GM13977 (cell line): ENCODE measurements at places on chromosomes 1 and 21.

DNA sequence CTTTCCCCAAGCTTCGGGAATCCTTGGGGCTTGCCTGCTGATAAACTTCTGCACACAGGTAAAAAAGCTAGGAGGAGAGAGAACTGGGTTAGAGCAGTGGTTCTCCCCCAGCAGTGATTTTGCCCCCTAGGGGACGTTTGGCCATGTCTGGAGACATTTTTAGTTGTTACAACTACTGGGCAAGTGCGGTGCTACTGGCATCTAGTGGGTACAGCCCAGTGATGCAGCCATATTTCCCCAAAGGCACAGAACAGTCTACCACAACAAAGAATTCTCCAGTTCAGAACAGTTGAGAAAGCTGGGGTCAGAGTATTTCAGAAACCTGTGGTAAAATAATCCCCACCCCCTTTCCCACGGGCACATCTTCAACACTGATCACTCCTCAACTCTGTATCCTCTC, 41.3 kb downstream of the LRRC71 start:
- DNase-seq: no peak

- no peak for DNase-seq
Measured at GRCh38 chr1:160267284-160267991, 5.1 kb upstream of the DCAF8 start.

GRCh38 chr1:112358798-112359408, 37.1 kb upstream of the CTTNBP2NL start:
- peak; percentile 49 for DNase-seq

DNA sequence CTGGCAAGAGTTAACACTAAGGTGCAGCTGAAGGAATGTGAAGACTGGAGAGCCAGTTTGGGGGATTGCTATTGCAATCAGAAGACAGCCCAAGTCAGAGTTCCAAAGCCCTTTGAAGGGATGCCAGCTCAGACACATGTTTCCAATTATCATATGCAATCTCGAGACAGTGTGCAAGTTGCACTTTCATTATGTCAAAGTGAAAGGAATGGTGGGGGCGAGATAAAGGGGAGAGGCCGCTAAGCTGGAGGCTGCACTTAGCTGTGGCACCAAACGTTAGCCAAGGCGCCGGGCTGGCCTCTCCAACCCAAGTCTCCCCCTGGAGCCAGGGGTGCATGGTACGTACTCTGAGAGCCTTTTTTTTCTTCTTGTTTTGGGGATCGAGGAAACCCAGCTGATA, 58.0 kb downstream of the NGF start:
- no peak for DNase-seq

DNA sequence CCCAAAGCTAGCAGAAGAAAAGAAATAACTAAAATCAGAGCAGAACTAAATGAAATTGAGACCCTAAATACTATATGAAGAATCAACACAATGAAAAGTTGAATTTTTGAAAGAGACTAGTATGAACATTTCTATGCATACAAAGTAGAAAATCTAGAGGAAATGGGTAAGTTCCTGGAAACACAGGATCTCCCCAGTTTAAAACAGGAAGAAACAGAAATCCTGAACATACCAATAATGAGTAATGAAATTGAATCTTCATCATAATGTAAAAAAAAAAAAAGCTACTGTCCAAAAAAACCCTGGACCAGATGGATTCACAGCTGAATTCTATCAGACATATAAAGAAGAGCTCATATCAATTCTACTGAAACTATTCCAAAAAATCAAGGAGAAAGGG, 233.5 kb downstream of the PLPP3 start:
- DNase-seq: no peak

DNA sequence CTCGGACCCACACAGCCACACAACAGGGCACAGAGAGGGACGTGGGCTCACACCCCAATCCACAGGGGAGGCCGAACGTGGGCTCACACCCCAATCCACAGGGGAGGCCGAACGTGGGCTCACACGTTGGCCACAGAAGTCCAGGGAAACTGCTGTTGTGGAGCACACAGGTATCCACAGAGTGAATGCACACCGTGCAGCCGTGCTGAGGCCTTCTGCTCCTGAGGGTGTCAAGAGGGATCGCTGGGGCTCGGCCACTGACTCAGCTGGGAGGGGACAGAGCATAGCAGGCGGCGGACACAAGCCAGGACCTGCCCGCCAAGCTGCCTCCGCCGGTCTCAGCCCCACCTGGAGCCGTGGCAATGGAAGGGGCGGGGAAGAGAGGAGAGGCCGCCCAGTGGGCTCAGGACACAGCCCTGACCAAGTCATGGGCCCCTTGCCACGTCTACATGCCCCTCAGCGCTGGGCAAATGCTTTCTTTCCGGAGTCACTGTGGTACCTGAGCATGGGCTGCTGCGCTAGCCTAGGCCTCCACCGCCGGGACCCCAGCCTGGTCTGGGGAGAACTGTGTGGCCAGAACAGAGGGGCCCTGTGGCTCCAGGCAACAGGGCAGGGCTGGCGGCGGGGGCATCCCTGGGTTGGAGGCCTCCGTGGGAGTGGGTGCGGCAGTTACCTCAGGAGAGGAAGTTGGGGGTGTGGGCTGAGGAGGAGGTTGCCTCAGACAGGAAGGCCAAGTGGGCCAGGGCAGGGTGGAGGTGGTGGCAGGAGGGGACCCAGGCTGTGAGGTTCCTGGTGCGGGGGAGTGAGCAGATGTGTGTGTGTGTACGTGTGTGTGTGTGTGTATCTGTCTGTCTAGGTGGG, 1.2 kb downstream of the SYTL1 start:
- peak; percentile 65 for DNase-seq

DNA sequence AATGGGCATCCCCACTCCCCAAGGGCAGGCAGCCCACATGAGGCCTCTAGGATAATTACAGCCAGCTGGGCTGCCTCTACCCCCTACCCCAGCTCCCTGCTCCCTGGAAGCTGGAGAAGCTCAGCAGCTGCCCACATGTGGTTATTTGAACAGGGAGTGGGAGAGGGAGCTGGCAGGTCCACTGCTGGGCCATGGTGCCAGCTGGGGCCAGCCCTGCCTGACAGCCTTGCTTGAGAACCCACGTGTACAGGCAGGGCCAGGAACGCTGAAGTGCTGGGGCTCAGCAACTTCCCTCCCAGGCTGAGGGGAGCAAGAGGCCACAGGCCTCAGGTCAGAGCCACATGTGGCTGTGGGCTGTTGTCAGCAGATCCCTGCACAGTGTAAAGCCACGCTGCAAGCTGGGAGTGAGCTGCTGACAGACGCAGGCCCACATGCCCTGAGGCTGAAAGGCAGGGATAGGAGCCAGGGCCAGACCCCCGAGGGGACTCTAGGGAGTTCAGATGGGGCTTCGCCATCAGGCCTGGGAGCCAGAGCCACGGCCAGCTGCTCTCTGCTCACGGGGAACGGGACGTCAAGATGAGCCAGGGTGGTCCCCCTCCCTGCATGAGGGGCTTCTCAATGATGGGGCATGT, 129.0 kb downstream of the SYF2 start:
- DNase-seq: no peak

GRCh38 chr1:24071941-24072340, 40.0 kb downstream of the MYOM3 start:
- no peak for DNase-seq

DNA sequence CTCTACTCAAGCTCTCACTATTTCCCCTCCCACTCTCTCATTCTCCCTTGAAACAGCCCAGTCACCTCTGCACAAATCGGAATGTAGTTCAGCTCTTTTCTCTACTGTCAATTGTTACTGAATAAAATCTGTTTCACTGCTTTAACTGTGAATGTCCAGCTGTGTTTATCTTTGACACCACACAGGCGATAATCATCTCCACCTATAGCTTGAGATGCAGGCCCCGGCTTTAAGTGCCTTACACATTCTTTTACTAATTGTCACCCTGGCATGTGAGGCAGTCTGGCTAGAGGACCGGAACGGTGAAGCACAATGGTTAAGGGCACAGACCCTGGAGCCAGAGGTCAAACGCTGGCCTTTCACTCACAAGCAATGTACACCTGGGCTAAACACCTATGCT, 122.8 kb upstream of the C8B start:
- no peak for DNase-seq

- DNase-seq: no peak
Measured at GRCh38 chr21:45112371-45112770, 38.0 kb downstream of the ADARB1 start.

DNA sequence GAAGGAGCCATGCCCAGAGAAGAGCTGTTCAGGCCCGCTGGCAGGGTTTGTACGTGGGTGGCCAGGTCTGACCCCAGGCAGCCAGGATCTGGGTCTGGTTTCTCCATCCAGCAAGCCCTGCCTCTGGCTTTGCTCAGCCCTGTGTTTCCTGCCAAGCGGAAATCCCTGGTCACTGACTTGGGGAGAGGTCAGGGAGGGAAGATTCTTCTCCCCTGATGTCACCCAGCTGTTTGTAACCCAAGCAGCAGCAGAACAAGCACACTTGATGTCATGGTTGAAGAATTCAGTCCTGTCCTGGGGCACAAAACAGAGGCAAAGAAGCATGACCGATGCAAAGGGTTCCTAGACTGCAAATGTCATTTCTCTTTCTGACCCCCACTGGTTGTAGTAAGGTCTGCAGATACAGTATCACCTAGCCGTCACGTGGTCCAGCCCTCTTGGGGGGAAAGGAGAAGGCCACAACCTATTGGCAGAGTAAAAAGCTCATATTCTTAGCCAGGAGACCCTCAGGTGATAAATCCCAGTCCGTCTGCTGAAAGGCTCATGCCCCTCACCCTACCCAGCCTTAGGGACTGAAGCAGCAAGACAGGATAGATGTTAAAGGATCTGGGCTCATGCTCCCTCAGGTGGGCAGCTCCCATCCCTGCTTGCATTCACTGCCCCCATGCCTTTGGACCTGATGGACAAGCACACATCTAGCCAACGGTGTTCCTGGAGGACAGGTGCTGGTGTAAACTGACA, 120.9 kb downstream of the SYT2 start:
- DNase-seq: no peak

- no peak for DNase-seq
Measured at GRCh38 chr1:182720463-182720862, 36.1 kb upstream of the RGS8 start.

DNA sequence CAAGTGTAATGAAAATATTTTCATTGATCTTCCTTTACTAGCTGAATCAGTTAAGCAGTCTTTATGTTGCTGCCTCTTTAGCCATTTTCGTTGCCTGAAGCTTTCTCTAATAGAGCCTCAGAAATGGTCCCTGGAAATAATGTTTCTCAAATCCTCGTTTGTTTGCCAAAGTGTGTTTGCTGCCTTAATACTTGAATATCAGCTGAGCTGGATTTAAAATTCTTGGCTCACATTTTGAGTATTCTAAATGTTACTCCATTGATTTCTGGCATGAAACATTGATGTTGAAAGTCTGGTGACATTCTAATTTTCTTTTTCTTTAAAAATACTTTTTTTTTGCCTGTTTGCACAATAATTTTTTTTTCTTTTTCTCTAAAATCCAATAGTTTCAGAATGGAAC, 84.6 kb upstream of the SERBP1 start:
- DNase-seq: no peak

GRCh38 chr1:105909811-105910210, 1146.7 kb upstream of the PRMT6 start:
- DNase-seq: no peak

GRCh38 chr21:43194303-43195120, 25.7 kb downstream of the CRYAA start:
- DNase-seq: no peak

DNA sequence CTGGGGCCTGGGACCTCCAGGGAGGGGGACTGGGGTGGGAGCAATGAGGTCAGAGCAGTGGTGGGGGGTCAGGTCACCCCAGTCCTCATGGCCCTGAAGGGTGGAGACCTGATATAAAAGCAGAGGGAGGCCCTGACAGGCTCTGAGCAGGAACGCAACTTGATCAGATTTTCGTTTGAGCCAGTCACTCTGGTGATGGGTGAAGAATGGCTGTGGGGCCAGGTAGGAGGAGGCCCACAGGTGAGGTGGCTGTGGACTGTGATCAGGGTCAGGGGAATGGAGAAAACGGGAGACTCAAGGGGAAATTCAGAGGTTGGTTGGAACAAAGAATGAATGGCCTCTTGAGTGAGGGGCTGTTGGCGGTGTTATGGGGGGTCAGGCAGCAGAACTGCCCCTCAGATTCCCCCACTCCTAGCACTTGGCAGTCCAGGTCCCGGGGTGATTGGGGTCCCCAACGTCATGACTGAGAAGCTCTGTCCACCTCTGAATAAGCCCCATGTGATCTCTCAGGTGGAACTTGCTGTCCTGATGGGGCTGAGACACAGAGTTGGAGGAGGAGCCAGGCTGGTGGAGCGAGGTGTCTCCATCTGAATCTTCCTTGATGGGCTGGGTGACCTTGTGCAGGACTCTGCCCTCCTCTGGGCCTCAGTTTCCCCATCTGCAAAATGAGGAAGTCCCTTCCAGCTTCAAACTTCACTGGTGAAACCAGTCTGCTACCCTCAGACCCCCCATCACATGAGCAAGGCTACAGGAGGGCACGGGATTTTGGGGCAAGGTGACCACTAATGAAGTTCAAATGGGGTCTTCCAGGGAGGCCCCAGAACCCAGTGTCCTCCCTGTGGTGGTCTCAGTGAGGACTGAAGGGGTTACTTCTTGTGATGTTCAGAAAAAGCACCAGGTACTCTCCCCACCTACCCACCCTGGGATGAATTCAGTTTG, 683.0 kb downstream of the MATN1 start:
- no peak for DNase-seq

GRCh38 chr1:228087771-228088251, 5.3 kb downstream of the ARF1 start:
- DNase-seq: no peak

DNA sequence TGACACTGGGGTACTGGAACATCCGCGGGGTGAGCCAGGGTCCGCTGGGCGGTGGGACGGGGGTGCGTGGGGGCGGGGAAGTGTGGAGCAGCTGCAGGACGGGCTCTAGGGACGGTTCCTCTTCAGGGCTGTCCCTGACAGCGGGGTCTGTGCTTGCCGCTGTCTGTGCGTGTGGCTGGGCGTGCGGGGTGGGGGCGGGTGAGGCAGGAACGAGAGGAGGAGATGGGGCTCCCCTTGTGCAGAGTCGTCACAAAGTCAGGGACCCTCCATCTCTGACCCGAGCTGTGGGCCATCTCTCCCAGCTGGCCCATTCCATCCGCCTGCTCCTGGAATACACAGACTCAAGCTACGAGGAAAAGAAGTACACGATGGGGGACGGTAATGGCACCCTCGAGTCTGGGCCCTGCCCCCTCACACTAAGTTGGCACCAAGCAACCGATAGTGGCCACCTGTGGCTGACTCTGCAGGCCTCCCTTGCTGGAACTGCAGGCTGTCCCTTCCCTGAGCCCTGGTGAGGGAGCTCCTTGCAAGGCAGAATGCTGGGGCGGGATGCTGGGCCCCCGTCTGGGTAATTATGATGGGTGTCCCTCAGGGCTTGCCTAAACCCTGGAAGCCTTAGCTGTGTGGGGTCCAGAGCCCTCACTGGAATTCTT, 392 bp downstream of the GSTM2 start:
- peak; percentile 5 for DNase-seq

DNA sequence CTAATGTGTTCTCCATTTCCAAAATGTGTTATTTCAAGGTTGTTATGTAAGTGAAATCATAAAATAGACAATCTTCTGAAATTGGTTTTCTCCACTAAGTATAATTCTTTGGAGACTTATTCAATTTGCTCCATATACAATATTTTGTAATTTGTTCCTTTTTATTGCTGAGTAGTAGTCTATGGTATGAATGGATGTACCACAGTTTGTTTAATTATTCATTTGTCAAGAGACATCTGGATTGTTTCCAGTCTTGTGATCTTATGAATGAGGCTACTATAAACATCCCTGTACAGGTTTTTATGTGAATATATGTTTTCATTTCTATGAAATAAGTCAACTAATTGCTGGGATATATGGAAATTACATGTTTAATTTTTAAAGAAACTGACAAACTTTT, 652.6 kb upstream of the PLXNA2 start:
- DNase-seq: no peak
